ENCODE measurements at places on chromosomes 12 and 14. TPM values are rescaled to one million over a fixed set of nuclear protein-coding genes. Genes with fewer than 3 reads are reported as not detected.

DNA sequence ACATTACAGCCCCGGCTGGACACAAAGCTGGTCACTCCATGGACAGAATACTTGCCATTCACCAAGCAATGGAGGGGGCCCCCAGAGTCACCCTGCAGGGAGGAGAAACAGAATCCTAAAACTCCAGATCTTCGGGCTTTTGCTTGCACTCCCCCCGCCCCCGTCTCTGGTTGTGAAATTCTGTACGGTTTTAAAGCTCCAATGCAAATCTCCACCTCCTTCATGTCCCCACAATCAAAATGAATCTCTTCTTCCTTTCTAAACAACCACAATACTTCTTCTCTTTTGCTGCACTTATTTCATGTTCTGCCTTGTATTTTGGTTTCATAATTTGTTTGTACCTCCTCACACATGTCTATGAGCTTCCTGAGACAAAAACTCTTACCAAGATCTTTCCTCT lies 5.8 kb upstream of the BIN2 start:
- DNase-seq = no peak

DNA sequence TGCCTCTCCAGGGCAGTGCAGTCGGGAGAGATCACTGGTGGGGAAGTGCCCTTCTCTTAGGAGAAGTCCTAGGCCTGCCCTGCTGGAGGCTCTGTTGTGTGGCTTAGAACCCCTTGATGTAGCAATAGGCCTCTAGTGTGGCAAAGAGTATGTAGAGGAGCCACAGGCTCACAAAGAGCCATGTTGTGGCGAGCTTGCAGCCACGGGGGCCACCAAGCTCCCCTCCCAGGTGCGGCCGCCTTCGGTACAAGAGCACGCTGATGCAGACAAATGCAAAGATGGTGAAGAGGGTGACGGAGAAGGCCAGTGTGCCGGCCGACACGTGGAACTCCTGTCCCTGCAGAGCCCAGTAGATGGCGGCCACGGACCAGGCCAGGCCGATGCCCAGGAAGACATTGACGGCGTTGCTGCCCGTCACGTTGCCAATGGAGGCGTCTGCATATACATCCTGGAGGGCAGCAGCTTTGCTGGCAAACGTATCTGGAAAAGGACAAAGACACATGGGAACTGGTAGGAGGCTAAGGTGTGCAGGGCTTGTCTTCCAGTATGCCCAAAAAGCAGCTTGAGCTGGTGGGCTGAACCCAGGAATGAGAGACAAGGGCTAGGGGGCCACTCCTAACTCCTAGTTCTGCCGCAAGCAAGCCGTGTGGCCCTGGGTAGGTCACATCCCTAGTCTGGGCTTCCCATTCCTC lies 142.8 kb downstream of the SLC8A3 start:
- peak; percentile 85 for DNase-seq

COQ10A gene
- total RNA-seq = 10.7 TPM

TAS2R8 gene
- not detected for total RNA-seq

DNA sequence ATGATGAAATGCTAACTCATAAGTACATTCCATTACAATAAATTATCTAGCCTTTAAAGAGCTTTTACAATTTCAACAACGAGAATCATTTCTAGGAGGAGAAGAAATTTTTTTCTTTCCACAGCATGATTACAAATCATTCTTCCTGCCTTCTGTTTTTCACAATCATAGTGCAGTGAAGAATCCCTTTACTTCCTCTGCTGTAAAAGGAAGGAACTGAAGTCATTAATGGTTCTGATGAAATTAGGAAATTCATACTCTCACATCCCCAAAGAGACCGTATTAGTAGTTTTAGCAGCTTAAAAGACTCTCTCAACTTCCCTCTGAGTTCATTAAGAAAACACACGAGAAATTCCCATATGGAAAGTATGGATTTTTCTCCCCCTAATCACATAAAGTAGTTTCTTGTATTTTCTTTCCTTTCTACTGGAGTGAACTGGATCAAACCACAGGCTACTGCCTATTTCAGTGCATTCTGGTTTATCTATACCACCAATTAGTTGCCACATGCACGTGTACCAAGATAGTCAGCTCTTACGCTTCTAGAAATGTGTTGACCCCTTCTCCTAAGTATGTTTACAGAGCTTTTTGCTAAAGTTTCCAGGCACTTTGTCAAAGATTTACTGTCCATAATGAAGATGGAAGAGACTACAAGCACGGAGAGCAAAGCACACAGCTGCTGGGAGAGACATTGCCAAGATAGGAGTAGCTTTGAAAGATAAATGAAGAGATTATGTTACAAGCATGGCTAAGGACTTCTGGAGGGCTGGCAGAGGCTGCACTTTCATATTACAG lies 58.9 kb upstream of the KITLG start:
- no peak for DNase-seq

DHRS1 gene
- total RNA-seq = 39.2 TPM

DNA sequence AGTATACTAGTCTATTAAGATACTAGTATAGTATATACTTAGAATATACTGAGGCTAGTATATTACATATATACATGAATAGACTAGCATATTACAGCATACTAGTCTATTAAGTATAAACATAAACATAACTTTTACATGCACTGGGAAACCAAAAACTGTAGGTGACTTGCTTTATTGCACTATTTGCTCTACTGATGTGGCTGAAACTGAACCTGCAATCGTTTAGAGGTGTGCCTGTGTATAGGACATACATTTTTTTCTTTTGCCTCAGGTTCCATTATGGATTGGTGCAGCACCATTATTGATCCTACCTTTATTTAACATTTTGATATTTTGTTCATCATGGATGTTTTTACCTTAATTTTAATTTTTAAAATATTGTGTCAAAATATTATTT lies 143.2 kb upstream of the RGS6 start:
- DNase-seq = no peak

DNA sequence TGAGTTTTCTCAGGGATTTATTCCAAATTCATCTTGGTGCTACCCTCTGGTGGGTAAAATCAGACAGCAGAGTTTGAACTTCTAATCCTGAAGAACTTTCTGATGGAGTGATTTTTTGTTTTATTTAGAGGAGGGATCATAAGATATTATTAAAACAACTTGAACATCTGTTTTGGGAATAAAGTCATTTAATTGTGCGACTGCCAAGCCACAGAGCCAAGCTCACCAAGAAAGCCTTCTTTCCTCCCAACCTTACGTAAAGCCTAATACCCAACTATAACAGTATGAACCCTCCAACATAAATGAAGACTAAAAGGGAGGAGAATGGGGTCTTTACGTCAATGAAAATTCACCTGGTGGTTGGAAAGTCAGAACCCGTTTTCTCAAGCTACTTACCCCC lies 205.5 kb upstream of the IGF1 start:
- DNase-seq = no peak

DNA sequence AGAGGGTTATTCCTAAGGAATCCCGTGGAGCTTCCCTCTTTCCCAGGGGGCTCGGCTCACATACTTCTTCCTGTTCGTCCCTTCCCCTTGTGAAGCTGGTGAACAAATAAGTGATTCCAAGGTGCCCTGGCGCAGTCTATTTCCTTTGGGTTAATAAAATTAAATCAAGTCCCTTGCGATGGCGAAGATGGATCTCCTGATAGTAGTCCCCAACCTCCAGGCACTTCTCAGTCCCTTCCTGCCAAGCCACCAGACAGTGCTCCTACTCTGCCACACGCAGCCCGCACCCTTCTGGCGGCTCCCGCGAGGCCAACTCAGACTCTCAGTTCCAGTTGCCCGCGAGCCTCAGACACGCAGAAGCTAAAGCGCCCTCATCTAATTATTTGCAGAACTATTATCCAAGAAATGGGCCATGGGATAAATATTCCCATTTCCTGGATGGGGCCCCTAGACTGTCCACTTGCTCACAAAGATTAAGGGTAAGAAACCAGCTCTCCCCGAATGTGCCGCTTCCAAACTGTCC lies 2.4 kb upstream of the SIX6 start:
- no peak for DNase-seq
